ENCODE measurements at places on chromosomes 7 and 10. TPM values are rescaled to one million over a fixed set of nuclear protein-coding genes. Genes with fewer than 3 reads are reported as not detected.

GRCh38 chr10:31977440-31978155 lies 49.0 kb upstream of the ARHGAP12 start:
- H3K4me1 ChIP-seq: no peaks in the 10 kb centered on the region
- H3K27ac ChIP-seq: no peak overlapping the region

GRCh38 chr7:8134089-8134733 lies 127.8 kb downstream of the ICA1 start:
- no peaks in the 10 kb centered on the region for H3K36me3 ChIP-seq
- no peak for DNase-seq
- H3K4me1 ChIP-seq: no peaks in the 10 kb centered on the region
- H3K4me3 ChIP-seq: no peak overlapping the region
- no peaks in the 10 kb centered on the region for H3K27me3 ChIP-seq

JCAD gene
- 24.1 TPM for total RNA-seq

- H3K4me1 ChIP-seq: no peaks in the 10 kb centered on the region
- H3K27ac ChIP-seq: no peak overlapping the region
- no peak for DNase-seq
- no peak overlapping the region for H3K4me3 ChIP-seq
- no peaks in the 10 kb centered on the region for H3K27me3 ChIP-seq
Observed at GRCh38 chr7:18414885-18415284, 80.7 kb upstream of the HDAC9 start.

DNA sequence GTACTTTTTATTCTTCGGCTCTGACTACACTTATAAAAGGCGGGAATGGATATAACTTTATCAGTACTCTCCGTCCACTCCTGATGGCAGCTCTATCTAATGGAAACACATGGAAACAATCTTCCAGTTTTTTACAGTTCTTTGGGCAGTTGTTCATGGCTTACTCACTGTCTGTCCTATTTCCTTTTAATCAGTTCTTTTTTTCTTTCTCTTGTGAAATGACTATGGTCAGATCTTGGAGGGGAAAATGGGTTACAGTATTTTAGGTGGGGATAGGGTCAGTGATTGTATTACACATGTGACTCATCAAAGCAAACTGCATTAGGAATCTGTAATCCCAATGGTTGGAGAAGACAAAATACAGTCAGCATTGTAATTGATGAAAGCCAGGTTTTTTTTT lies 112.4 kb downstream of the BICC1 start:
- H3K36me3 ChIP-seq: no peaks in the 10 kb centered on the region
- no peaks in the 10 kb centered on the region for H3K27me3 ChIP-seq
- no peak overlapping the region for H3K27ac ChIP-seq
- no peak overlapping the region for H3K4me3 ChIP-seq

DNA sequence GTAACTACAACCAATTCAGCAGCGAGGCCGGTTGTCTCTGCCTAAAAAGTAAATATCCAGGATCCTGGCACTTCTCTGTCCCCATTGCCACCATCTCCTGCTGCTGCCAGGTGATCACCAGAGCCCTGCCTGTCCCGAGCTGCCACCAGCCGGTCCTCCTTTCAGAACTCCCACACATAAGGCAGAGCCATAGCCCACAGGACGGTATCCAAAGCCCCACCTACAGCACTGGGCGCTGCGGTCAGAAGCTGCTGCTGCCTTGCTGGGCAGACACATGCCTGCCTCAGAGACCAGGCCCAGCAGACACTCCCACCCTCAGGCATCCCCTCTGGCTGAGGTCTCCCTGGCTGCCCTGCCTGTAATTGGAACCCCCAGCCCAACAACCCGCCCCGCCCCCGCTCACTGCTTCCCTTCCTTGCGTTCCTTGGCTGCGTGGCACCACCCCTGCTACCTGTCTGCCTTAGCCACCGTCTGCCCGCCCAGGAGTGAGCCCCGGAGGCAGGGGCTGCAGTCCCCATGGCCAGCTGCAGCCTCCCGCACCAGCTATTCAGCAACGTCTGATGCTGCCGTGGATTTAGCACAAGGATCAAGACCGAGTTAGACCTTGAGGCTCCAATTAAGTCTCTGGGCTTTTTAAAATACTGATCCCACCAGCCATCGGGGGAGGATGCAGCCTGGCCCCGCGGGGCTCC lies 100.7 kb downstream of the CYTH3 start:
- no peak for DNase-seq
- H3K4me1 ChIP-seq: peaks cover 24% of the 10 kb centered on the region
- H3K36me3 ChIP-seq: peaks cover 7% of the 10 kb centered on the region
- H3K4me3 ChIP-seq: no peak overlapping the region
- no peak overlapping the region for H3K27ac ChIP-seq
- H3K27me3 ChIP-seq: no peaks in the 10 kb centered on the region

HKDC1 gene
- 2.4 TPM for total RNA-seq

GRCh38 chr7:147498081-147498480 lies 1092.5 kb upstream of the C7orf33 start:
- H3K36me3 ChIP-seq: no peaks in the 10 kb centered on the region
- no peak for DNase-seq
- no peaks in the 10 kb centered on the region for H3K27me3 ChIP-seq
- H3K27ac ChIP-seq: no peak overlapping the region
- no peaks in the 10 kb centered on the region for H3K4me1 ChIP-seq
- H3K4me3 ChIP-seq: no peak overlapping the region

DNA sequence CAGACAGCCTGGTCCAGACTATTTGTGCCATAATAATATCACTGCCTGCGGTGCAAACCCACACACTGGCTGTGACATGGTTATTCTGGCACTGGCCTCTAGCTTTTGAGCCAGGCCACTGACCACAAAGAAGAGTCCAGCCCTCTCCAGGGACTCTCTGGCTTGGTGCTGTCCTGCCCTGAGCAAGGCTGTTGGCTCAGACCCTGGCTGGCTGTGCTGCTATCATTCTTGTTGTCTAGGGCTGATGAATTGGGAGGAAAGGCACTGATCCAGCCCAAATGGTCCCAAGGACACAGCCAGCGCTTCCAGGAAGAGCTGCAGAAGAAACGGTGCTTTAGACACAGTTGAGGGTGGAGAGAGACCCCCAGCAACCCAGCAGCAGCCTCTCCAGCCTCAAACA lies 80.8 kb downstream of the TMEM130 start:
- H3K36me3 ChIP-seq: no peaks in the 10 kb centered on the region
- H3K27ac ChIP-seq: no peak overlapping the region
- no peak for DNase-seq
- peaks cover 3% of the 10 kb centered on the region for H3K27me3 ChIP-seq
- H3K4me1 ChIP-seq: no peaks in the 10 kb centered on the region

DNA sequence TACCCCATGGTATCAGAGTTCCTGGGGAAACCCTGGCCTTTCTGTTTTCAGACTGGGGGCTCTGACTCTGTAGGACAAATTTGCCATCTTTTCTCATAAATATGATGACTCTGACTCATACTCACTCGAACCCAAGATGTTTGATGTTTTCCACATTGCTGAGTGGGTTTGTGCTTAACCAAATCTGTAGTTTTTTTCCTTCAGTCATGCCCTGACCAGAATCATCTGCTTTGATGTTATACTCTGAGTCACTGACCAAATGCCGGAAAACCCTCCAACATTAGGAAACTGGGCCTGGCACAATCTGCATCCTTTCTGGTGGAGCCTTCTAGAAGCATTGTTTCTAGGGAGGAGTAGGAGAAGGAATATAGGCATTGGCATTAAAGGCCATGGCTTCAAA lies 118.7 kb downstream of the C10orf105 start:
- no peak overlapping the region for H3K27ac ChIP-seq
- peaks cover 12% of the 10 kb centered on the region for H3K4me1 ChIP-seq
- H3K27me3 ChIP-seq: no peaks in the 10 kb centered on the region

CNPY1 gene
- total RNA-seq: not detected
